ENCODE measurements at places on chromosomes 1 and 21.

DNA sequence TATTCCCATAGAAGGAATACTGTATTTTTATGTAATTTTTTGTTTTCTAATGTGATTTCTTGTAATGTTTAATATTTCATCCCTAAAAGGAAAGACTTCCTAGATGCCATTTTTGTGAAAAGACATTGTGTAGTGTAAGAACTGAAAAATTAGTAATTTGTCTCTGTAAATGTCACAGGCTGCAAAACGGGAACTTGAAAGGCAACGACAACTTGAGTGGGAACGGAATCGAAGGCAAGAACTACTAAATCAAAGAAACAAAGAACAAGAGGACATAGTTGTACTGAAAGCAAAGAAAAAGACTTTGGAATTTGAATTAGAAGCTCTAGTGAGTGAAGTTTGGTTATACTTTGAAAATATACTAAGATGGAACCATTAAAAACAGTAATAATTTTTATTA, 132.2 kb downstream of the ITSN1 start:
- no peaks in the 10 kb centered on the region for H3K27me3 ChIP-seq
- no peak for DNase-seq
- H3K27ac ChIP-seq, result no peak overlapping the region
- peaks cover 25% of the 10 kb centered on the region for H3K36me3 ChIP-seq
- H3K4me3 ChIP-seq, result no peak overlapping the region

- H3K4me3 ChIP-seq, result no peak overlapping the region
- peaks cover 39% of the 10 kb centered on the region for H3K4me1 ChIP-seq
- no peaks in the 10 kb centered on the region for H3K27me3 ChIP-seq
- H3K27ac ChIP-seq, result peak overlapping the region; percentile 73
These were observed 31.6 kb downstream of the DOP1B start for GRCh38 chr21:36188081-36188681.

DNA sequence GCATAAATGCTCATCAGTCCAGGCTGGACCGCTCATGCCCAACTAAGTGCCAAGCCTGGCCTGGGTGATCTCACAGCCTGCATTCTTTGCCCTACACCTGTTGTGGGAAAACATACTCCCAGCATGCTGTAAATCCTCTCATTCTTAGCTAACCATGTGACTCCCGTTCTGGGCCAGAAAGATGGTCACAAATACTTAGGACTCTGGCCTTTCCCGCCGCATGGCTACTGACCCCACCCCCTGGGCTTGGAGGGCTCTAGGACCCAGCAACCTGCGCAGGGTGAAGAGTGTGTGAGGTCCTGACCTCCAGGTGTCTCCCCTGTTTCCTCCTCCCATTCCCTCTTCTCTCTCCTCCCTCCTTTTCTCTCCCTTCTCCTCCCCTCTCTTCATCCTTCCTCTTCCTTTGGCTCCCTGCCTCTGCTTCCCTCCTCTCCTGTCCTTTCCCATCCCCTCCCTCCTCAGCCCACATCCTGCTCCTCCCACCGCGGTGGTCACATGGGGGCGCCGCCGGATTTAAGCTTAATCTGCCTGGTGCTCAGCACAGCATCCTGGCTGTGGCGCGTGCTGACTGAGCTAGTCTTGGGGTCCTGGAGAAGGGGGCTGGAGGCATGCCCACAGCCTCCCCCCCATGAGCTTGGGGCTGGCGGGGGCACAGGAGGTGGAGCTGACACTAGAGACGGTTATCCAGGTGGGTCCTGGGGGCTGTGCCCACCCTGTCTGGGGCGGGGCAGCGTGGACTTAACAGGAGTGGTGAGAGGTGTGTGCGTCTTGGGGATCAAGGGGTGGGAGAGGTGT, at the start of gene CROCC:
TSS of gene CROCC (plus strand) at position 541 of the 795 bp plus-strand sequence. CDS start at position 629, 88 bp downstream.
- no peak for DNase-seq
- H3K27me3 ChIP-seq, result no peaks in the 10 kb centered on the region
- no peaks in the 10 kb centered on the region for H3K36me3 ChIP-seq
- no peak within 1 kb of the TSS for H3K27ac ChIP-seq
- no peaks in the 10 kb centered on the region for H3K4me1 ChIP-seq

DNA sequence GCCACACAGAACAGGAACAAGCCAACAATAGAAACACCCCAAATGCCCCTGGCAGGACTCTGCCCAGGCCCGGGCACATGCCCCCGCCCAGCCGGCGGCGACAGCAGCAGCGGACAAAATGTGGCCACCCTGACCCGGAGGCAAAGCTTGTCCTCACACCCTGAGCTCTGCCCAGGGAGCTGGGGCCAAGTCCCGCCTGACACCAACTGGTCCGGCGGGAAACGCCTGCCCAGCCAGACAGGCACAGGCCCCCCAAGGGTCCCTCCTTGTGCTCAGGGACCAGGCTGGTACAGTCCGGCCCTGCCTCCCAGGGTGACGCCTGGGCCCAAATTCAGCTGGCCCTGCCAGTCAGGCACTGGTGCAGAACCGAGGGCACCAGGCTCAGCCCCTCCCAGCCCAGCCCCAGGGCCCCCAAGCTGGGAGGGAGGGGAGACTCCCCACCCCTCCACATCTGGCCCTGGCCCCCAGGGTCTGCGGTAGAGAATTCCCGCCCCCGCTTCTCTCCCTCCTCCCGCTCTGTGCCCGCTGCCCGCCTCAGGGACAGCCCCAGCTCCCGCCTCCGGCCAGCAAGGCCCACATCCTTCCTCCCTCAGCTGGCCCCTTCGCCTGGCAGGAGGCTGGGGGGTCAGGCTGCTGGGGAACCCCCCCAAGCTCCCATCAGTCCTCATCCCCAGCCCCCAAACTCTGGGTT, 2.0 kb downstream of the AHDC1 start:
- H3K4me3 ChIP-seq, result peak overlapping the region; percentile 94
- H3K36me3 ChIP-seq, result no peaks in the 10 kb centered on the region
- peak; percentile 53 for DNase-seq

DNA sequence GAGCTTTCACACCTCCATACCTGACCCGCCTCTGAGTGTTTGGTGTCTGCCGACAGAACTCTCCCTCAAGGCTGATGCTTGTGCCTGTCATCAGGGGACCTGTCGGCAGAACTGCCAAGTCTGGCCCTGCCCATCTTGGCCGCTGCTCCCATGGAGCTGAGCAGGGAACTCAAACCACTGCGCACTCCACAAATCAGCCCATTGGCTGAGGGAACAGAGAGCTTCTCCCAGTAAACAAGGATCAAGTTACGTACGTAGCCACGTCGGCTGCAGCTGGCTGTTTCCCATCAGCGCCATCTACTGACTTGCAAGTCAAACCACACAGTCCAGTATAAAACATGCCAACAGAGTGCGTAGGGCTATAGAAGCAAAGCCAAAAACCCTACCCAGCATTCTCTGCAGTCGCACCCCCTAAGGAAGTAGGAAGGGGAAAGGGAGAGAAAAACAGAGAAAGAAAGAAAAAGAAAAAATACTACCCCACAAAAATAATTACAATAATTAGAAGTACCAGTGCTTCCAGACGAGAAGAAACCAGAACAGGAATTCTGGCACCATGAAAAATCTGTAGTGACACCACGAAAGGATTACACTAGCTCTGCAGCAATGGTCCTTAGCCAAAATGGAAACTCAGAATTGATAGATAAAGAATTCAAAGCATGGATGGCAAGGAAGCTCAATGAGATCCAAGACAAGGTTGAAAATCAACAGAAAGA, 13.1 kb downstream of the KRTAP13-1 start:
- H3K27me3 ChIP-seq, result no peaks in the 10 kb centered on the region
- H3K4me1 ChIP-seq, result no peaks in the 10 kb centered on the region
- H3K27ac ChIP-seq, result no peak overlapping the region
- DNase-seq, result peak; percentile 54

- no peak for DNase-seq
- peaks cover 27% of the 10 kb centered on the region for H3K36me3 ChIP-seq
- H3K27me3 ChIP-seq, result no peaks in the 10 kb centered on the region
- peak overlapping the region; percentile 13 for H3K27ac ChIP-seq
- no peak overlapping the region for H3K4me3 ChIP-seq
These were observed 1.8 kb downstream of the CCDC17 start for GRCh38 chr1:45621895-45622523.

- no peak for DNase-seq
- H3K36me3 ChIP-seq, result no peaks in the 10 kb centered on the region
- H3K4me1 ChIP-seq, result no peaks in the 10 kb centered on the region
- no peak overlapping the region for H3K27ac ChIP-seq
These were observed 371.8 kb downstream of the HHAT start for GRCh38 chr1:210700511-210700910.

GRCh38 chr1:241711326-241711725, 59.2 kb downstream of the WDR64 start:
- H3K4me1 ChIP-seq, result no peaks in the 10 kb centered on the region
- no peak overlapping the region for H3K4me3 ChIP-seq
- no peak overlapping the region for H3K27ac ChIP-seq
- H3K27me3 ChIP-seq, result no peaks in the 10 kb centered on the region
- no peaks in the 10 kb centered on the region for H3K36me3 ChIP-seq

DNA sequence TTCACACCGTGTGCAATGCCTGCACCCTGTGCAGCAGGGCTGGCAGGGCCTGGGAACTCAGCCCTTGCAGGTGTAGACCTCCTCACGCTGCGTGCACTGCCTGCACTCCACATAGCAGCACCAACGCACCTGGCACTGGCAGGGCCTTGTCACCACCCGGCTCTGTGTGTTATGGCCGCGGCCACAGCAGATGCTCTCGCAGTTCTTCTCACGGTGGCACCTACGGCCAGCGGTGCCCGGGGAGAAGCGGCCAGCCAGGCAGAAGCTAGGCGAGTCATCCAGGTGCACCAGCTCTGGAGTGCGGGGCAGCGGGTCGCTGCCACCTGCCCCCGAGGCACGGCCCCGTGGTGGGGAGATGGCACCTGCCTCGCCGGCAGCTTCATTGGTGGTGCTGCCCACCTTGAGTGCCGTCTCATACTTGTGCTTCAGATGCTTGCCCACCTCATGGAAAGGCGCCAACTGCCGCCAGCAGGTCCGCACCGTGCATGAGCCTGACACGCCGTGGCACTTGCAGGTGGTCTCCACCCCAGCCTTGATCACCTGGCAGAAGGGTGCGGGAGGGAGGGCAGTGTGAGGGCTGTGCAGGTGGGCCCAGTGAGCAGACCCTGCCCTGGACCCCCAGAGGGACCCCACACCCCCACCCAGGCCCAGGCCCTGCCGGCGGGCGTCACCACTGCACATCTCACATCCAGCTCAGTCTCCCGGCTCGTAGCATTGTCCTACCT, 26.1 kb downstream of the WNT9A start:
- H3K36me3 ChIP-seq, result no peaks in the 10 kb centered on the region
- no peak overlapping the region for H3K4me3 ChIP-seq

GRCh38 chr1:103145449-103145848, 37.1 kb upstream of the COL11A1 start:
- no peaks in the 10 kb centered on the region for H3K36me3 ChIP-seq
- no peak overlapping the region for H3K27ac ChIP-seq
- H3K4me1 ChIP-seq, result no peaks in the 10 kb centered on the region
- H3K4me3 ChIP-seq, result no peak overlapping the region

- H3K36me3 ChIP-seq, result no peaks in the 10 kb centered on the region
- H3K27me3 ChIP-seq, result no peaks in the 10 kb centered on the region
- no peak overlapping the region for H3K27ac ChIP-seq
- no peak for DNase-seq
- peaks cover 4% of the 10 kb centered on the region for H3K4me1 ChIP-seq
These were observed 18.6 kb upstream of the ST6GALNAC3 start for GRCh38 chr1:76055987-76056386.

- H3K27ac ChIP-seq, result peak overlapping the region; percentile 28
- H3K36me3 ChIP-seq, result no peaks in the 10 kb centered on the region
- H3K27me3 ChIP-seq, result no peaks in the 10 kb centered on the region
- H3K4me1 ChIP-seq, result no peaks in the 10 kb centered on the region
- H3K4me3 ChIP-seq, result no peak overlapping the region
- DNase-seq, result peak; percentile 15
These were observed 248.9 kb upstream of the HOOK1 start for GRCh38 chr1:59565611-59566410.

GRCh38 chr1:16237343-16237830, 404 bp upstream of the CPLANE2 start:
- H3K27me3 ChIP-seq, result no peaks in the 10 kb centered on the region
- peak overlapping the region; percentile 86 for H3K27ac ChIP-seq
- H3K36me3 ChIP-seq, result no peaks in the 10 kb centered on the region
- peak overlapping the region; percentile 60 for H3K4me3 ChIP-seq

DNA sequence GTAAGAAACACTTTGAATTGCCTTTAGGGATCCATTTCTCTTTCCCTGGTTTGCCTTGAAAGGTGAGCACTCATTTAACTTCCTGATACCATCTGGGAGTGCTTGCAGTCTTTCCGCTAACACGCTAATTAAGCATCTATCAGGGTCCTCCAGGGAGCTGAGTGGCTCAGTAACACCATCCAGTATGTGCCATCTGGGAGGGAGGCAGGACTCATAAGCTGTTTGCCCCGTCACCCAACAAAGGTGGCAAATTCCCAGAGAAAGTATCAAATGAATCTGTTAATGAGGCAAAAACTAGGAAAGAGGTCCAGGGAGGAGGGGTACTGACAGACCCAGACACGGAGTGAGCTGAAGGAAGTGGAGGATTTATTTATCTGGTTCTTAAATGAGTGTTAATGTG, 430.9 kb downstream of the HLX start:
- DNase-seq, result no peak
- H3K36me3 ChIP-seq, result no peaks in the 10 kb centered on the region
- H3K4me3 ChIP-seq, result no peak overlapping the region
- no peaks in the 10 kb centered on the region for H3K4me1 ChIP-seq
- no peaks in the 10 kb centered on the region for H3K27me3 ChIP-seq

GRCh38 chr1:52054496-52055065, 410 bp downstream of the TXNDC12 start:
- no peaks in the 10 kb centered on the region for H3K36me3 ChIP-seq
- H3K4me1 ChIP-seq, result peaks cover 44% of the 10 kb centered on the region
- peak overlapping the region; percentile 56 for H3K4me3 ChIP-seq
- DNase-seq, result no peak
- peak overlapping the region; percentile 91 for H3K27ac ChIP-seq

DNA sequence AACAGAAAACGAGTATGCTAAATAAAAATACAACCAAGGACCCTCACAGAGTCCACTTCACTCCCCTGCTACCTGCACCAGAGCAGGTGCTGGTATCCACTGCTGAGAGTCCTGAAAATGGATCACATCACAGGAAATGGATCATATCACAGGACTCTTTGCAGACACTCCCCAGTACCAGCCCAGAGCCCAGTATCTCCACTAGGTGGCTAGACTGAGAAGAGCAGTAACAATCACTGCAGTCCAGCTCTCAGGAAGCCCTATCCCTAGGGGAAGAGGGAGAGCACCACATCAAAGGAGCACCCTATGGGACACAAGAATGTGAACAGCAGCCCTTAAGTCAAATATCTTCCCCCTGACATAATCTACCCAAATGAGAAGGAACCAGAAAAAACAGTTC, 28.0 kb downstream of the AGBL4 start:
- H3K27me3 ChIP-seq, result no peaks in the 10 kb centered on the region
- no peak overlapping the region for H3K27ac ChIP-seq
- DNase-seq, result no peak
- no peaks in the 10 kb centered on the region for H3K36me3 ChIP-seq
- no peaks in the 10 kb centered on the region for H3K4me1 ChIP-seq

DNA sequence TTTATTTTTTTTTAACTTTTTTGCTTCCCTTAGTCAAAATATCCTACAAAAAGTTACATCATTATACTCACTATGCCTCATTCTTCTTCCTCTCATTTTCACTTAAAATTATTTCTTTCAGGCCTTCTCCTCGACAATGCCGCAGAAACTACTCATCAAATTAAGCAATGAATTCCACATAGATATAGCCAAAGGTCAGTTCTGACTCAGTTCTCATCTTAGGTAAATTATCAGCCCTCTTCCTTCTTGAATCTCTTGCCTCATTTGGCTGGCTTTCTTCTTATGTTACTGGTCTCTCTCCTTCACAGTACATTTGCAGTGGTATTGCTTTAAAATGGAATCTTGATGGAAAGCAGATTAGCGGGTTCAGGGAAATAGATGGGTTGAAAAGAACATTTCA, 260.7 kb upstream of the BRINP3 start:
- no peaks in the 10 kb centered on the region for H3K4me1 ChIP-seq
- no peak for DNase-seq
- H3K27ac ChIP-seq, result no peak overlapping the region
- no peaks in the 10 kb centered on the region for H3K27me3 ChIP-seq

GRCh38 chr1:162397039-162397448, 14.9 kb downstream of the SH2D1B start:
- no peak for DNase-seq
- no peak overlapping the region for H3K27ac ChIP-seq
- no peaks in the 10 kb centered on the region for H3K4me1 ChIP-seq
- H3K27me3 ChIP-seq, result peaks cover 8% of the 10 kb centered on the region
- H3K4me3 ChIP-seq, result no peak overlapping the region
